ENCODE measurements at places on chromosomes 6 and 20.

DNA sequence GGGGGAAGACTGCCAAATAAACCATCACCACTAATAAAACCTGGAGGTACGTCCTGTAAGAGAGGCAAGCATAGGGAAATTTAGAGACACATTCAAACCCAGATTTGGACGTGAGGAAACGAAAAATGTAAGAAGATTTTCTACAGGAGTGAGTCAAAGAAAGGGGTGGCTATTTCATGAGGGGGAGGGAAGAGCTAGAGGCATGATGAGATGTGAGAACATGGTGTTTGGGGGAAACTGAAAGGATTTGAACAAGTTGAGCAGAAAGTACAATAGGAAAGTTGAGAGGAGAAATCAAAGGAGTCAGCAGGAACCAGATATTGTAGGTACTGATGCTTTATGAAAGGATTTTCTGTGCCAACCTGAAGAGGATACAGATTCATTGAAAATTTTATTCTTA, 179.1 kb upstream of the HS3ST5 start:
- no peak for DNase-seq

DNA sequence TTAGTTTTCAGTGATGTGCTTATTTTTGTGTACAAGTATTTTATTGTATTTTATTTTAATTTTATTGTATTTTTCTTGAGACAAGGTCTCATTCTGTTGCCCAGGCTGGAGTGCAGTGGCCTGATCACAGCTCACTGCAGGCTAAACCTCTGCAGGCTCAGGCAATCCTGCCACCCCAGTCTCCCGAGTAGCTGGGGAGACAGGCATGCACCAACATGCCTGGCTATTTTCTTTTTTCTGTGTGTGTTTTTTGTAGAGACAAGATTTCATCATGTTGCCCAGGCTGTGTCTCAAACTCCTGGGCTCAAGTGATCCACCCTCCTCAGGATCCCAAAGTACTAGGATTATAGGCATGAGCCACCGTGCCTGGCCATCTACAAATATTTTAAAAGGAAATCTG, 146.3 kb downstream of the MANEA start:
- DNase-seq, result no peak

DNA sequence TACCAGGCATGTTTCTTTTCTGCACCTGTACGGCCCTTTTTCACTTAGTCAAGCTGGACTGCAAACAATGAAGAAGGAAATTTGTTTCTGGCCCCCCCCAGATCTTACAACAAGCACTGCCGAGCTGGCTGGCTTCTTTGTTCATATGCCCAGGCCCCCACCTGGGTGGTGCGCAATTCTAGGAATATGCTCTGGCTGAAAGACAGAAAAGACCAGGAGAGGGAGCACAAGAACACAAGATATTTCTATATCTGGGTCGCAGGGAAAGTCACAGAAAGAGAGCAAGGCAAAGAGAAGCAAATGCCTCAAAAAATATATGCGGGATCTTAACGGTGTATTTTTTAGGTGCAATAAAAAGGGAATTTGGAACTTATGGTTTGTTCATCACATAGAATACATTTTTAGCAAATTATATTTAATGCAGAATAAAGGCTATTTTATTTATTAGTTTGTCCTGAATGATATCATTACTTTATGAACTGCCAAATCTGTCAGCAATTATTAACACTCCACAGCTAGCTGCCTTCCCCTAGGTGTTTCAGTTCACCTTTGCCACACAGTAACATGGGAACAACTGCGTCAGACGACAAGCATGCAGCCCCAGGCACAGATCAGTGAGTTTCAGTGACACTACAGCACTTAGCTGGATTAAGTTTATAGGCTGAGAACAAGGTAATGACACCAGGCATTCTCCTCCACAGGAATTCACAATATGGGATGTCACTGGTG, 76.5 kb downstream of the GJA10 start:
- DNase-seq, result no peak

DNA sequence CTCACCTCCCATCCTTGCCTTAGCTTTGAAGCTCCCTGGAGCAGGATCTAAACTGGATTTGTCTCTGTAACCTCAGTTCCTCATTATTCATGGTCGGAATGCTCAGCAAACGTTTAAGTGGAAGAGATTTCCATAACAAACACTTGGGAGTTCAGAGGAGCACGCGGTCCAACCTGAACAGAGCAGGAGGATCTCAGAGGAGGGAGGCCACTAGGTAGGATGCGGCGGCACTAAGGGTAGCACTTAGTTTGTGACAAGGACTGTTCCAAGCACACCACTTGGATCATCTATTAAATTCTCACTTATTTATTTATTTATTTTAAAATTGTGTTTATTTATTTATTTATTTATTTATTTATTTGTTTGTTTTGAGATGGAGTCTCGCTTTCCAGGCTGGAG, 13.3 kb upstream of the CCN5 start:
- DNase-seq, result no peak

- DNase-seq, result no peak
Measured at GRCh38 chr6:55497694-55498093, 81.3 kb downstream of the HMGCLL1 start.

- DNase-seq, result no peak
Measured at GRCh38 chr6:110786271-110786670, 29.0 kb downstream of the CDK19 start.

DNA sequence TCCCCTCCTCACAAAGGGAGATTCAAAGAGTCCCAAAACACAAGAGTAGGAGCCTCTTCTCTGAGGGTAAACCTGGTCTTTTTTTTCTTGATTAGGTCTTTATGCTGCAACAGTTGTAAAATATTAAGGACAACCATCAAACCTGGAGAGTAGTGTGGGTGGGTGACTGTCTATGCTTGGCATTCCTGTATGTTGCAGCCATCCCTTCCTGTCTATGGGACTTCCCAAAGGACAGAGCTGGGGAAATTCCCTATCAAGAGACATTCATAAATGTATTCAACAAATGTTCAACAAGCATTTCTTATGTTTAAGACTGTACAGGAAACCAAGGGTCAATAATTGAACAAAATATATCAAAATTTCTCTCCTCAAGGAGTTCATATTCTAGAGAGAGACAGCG, 5.5 kb downstream of the BTN2A2 start:
- no peak for DNase-seq

DNA sequence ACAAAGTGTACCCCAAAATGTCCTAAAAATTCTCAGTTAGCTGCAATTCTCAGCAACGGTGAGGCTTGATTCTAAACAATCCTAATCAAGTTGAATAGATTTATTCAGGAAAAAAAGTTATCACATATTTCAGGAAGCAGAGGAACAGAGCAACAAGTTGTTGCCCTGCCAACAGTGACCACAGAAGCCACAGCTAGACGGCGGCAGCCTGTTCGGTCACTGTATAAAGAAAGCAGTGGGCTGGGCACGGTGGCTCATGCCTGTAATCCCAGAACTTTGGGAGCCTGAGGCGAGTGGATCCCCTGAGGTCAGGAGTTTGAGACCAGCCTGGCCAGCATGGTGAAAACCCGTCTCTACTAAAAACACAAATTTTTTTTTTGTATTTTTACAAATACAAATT, 171.2 kb upstream of the BMP5 start:
- DNase-seq, result no peak

GRCh38 chr6:77455271-77455670, 8.0 kb downstream of the HTR1B start:
- no peak for DNase-seq

- DNase-seq, result no peak
Measured at GRCh38 chr6:169899481-169900145, 148.2 kb downstream of the ERMARD start.

- no peak for DNase-seq
Measured at GRCh38 chr20:20331156-20331555, 36.7 kb upstream of the INSM1 start.

DNA sequence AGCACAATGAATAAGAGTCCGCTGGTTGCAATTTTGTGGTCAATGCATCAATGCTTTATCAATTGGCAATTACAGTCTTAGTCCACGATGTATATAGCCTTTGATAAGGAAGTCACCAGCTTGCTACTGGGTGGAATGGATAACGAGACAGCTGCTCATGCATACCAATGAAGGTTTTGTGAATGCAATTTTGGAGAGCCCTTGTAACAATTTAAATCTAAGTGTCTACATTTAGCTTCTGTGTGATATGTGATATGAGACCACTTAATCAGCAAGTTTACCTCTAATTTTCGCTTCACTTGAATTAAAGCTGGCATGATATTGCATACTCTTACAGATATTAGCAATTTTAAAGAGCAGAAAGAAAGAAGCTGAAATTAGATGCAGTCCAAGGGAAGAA, 543.9 kb downstream of the RNF144B start:
- DNase-seq, result no peak

- DNase-seq, result no peak
Measured at GRCh38 chr20:50036703-50037102, 53.9 kb downstream of the SNAI1 start.

DNA sequence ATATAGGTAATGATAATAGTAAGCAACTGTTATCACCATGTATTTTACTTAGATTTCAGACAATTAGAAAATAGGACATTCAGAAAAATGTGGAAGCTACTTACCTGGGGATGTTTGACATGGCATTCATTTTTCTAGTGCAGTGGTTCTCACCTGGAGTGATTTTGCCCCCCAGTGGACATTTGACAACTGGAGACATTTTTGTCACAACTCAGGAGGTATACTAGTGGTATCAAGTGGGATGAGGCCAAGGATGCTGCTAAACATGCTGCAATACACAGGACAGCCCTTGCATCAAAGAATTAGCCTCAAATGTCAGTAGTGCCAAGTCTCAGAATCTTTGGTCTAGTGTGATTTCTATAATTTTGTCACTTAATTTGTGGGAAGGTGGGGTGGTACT, 36.1 kb downstream of the NUS1 start:
- DNase-seq, result no peak

DNA sequence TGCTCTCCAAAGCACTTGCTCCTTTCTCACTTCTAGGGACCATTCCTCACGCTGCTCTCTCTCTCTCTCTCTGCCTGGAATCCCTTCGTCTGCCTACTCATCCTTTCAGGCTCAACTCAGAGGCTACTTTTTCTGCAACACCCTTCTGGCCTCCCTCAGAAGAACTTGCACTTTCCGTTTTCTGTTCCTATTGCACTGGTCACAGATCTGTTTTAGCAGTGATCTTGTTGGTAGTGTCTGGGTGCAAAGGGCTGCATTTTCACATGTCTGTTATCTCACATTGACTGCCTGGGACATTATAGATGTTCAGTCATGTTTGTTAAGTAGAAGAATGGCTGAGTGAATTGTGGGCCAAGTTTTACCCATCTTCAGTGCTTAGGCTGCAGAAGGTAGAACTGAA, 63.5 kb downstream of the RIN2 start:
- DNase-seq, result no peak

GRCh38 chr6:153103319-153103655, 27.8 kb downstream of the RGS17 start:
- DNase-seq, result no peak

- DNase-seq, result no peak
Measured at GRCh38 chr6:43934183-43934802, 164.3 kb downstream of the VEGFA start.

DNA sequence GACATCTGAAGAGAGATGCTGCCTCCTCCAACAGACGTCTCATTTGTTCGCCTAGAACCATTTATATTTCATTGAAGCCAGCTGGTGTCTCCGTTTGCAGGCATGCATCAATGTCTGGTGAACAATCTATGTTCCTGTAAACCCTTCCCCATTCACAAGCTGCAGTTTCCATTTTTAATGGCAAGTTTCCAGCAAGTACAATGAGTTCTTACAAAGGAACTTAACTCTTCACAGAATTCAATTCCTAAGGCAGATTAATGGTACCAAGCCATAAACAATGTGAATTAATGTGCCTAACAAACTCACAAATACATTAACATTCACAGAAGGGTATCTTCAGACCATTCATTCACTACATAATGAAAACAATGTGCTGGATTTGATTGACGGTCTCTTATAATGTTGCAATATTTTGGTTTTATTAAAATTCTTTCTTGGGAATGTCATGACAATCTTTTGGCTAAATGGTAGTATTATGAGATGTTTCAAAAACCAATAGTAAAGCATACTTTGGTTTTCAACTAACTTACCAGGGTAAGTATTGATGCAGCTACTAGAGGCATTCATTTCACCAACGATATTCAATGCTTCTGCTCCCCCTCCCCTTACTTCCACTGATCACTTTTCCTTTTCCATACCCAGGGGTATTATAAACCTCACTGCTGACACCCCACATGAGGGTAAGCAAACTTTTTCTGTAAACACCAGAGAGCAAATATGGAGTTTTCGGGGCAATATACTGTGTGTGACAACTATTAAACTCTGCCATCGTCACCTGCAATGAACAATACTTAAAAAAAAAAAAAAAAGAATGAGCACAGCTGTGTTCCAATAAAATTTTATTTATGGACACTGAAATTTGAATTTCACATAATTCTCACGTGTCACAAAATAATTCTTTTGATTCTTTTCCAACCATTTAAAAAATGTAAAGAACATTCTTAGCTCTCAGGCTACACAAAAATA, 4.2 kb downstream of the AKIRIN2 start:
- no peak for DNase-seq

- no peak for DNase-seq
Measured at GRCh38 chr20:63123331-63123741, 92.6 kb downstream of the YTHDF1 start.

DNA sequence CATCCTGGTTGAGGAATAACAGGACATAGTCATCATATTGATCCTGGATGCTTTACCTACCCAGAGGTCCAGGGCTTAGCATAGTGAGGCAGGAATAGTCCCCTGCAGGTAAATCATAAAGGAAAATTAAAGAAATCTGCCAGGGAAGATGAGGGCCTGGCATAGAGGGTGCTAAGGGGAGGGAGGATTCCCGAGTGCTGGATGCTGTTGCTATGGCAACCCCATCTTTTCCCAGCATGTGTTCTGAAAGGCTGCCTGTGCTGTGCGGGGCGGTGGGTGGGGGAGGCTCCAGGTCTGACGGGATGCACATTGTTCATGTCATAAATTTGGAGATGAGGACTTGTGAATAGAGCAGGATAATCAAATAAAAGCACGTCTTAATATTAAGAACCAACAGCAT, 212.6 kb upstream of the PCSK2 start:
- DNase-seq, result no peak

DNA sequence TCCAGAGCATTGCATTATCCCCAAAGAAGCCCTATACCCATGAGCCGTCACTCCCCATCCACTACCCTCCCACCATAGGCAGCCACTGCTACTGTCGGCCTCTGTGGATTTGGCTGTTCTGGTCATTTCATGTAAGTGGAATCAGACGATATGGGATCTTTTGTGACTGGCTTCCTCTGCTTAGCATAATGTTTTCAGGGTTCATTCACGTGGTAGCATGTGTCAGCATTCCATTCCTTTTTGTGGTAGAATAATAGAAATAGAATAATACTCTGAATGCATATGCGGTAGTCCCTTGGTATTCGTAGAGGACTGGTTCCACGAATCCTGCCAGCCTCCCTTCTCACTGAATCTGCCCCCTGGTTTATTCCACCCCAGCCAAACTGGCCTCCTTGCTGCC, 402.6 kb upstream of the SULF2 start:
- no peak for DNase-seq
